A549 treated with Hydrocortisone at 1 μM for 4 hours (cell line): ENCODE measurements at places on chromosomes 16 and 17. TPM values are rescaled to one million over a fixed set of nuclear protein-coding genes. Genes with fewer than 3 reads are reported as not detected.

Gene TSPAN10
- 4.4 to 5.6 TPM (median 4.8 TPM) in 5 replicates for total RNA-seq

Gene ZPBP2
- total RNA-seq: not detected in 5 replicates

Gene CDC42EP4
- 53.3 to 64.5 TPM (median 64.1 TPM) in 5 replicates for total RNA-seq

Gene ABCC11
- total RNA-seq: 0.06 to 0.17 TPM (median 0.10 TPM) in 5 replicates

Gene C16orf74
- total RNA-seq: 11.3 to 17.5 TPM (median 15.4 TPM) in 5 replicates

Gene C16orf46
- 0.50 to 0.99 TPM (median 0.85 TPM) in 5 replicates for total RNA-seq

Gene TEKT1
- 0.03 to 0.27 TPM (median 0.16 TPM) in 5 replicates for total RNA-seq

Gene PIGL
- 16.2 to 20.2 TPM (median 18.0 TPM) in 5 replicates for total RNA-seq

Gene ACSF3
- 17.3 to 21.2 TPM (median 18.9 TPM) in 5 replicates for total RNA-seq

Gene SLC13A2
- total RNA-seq: 0.08 to 0.18 TPM (median 0.12 TPM) in 5 replicates

Gene TBC1D28
- total RNA-seq: not detected in 5 replicates

Gene HCRT
- total RNA-seq: 0.21 to 0.50 TPM in 2 of 5 replicates, not detected in the others

Gene STARD3
- 48.1 to 62.3 TPM (median 56.4 TPM) in 5 replicates for total RNA-seq

Gene AOC2
- 1.6 to 2.4 TPM (median 2.0 TPM) in 5 replicates for total RNA-seq

Gene TBC1D3G
- not detected in 5 replicates for total RNA-seq
